T follicular helper cell (primary cell): ENCODE measurements at places on chromosomes 7 and 10.

DNA sequence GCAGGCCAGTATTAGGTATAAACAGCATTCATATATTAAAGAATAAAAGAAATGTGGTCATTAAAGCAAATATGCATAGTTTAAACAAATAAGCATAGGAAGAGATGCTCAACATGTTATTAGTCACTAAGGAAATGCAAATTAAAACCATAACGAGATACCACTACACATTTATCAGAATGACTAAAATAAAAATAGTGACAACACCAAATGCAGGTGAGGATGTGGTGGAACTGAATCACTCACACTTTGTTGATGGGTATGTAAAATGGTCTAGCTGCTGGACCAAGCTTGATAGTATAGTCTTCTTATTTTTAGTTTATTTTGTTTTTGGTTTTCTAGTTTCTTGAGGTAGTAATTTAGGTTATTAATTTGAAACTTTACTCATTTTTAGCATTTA, 242.9 kb downstream of the HGF start:
- DNase-seq: no peak

- DNase-seq: no peak
Observed at GRCh38 chr7:75656740-75657139, 82.0 kb downstream of the HIP1 start.

DNA sequence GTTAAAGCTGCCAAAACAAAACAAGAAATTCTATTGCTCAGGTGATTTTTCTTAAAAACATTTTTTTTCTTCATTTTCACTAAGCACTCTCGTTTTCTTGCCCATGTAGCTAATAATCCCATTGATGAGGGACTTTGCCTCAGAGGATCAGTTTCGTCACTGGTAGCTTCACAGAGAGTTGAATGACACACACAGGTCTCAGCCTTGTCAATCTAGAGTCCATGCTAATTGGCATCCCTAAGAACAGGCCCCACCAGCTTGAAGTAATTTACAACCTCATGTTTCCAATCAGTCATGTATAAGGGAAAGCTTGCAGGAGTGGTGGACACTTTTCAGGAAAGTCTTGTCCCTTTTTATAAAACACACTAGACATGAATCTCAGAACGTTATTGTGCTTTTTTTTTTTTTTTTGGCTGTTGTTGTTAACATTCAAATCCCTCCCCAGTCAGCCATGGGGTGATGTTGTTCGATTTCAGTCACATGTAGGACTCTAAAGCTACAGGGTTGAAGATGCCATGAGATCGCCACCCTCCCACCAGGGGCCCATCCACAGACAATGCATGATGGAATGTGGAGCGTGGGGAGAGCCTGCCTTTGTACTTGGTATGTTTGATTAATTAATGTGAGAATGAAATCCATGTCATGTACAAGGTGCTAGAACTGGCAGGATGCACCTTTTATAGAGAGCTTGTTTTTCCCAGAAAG, 232.4 kb upstream of the FZD8 start:
- no peak for DNase-seq

DNA sequence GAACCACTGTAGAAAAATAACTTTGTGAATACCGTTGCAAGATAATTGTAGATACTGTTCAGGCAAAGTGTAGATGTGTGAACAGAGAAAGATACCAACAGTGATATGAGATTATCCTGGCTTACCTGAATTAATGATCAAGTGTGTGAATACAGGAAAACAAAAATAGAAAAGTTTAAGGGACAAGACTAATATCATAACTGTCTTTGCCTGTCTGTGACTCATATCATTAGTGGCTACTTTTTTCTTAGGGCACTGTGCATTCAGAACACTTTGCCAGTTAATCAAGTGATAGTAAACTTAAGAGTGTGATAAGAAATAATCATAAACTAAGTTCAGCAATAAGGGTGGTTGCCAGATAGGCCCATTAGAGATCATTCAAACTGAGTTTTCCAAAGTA, 323.0 kb upstream of the LRGUK start:
- DNase-seq: no peak

DNA sequence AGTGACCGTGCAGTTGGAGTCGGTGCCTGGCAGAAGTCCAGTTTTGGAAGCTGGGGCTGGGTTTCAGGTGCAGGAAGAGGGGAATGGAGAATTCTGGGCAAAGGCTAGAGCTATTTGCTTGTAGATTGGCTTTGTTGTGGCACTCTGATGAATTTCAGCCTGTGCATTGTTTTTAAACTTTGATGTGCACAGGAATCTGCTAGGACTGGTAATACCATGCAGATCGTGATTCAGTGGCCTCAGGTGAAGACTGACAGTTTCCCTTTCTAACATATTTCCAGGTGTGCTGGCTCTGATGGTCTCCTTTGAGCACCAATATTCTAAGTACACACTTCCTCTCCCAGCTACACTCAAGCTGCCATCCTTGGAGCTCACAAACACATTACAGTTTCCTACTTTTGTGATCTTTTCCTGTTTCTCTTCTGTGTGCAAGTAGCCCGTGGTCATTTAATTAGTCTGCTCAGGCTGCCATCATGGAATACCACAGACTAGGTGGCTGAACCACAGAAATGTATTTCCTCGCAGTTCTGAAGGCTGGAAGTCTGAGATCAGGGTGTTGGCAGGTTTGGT, 55.6 kb downstream of the NOC3L start:
- no peak for DNase-seq

- no peak for DNase-seq
Observed at GRCh38 chr10:114262496-114262895, 23.4 kb downstream of the VWA2 start.

DNA sequence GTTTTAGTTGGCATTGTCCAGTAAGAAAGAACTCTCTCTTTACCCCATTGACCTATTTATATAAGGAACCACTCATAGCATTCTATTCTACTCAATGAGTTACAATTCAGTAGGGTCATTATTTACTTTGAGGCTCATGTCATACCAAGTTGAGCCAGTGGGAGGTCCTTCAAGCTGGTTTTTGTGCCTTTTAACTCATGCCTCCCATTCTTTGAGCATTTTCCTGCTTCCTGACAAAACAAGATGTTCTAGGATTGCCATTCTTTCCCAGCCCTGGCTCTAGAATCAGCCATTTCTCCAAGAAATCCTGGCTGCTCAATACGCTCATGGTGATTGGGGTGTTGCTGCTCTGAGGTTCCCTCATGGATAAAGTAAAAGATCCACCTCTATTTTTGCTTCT, 250.1 kb downstream of the ABCA13 start:
- DNase-seq: no peak

- no peak for DNase-seq
Observed at GRCh38 chr10:132195366-132196075, 8.8 kb downstream of the DPYSL4 start.

DNA sequence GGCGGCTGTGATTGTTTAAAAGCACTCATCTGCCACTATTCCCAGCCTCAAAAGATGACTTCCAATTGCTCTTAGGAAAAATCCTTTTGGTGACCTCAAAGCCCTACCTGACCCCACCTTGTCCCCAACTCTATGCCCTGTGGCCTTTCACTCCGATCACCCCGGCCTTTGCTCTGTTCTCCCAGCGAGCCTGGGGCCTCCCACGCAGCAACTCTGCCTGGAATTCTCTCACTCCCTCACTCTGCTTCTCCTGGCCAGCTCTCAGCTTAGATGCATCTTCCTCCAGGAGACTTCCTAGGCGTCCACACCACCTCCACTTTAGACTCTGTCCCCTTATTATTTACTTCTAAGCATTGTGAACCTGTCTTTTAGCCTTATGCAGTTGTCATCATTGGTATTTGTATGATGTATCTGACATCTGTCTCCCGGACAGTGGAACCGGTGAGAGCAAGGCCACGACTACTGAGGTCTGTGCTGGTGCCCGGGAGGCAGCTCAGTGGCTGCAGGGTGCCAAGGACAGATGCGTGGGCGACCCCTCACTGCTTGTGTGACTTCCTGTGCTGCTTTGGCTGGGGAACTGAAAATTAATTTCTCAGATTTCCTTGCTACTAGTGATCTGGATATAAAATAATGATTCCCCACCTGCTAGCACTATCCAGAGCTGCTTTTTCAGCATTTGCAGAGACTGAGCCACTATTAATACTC, 63.0 kb downstream of the PIP4K2A start:
- DNase-seq: no peak

DNA sequence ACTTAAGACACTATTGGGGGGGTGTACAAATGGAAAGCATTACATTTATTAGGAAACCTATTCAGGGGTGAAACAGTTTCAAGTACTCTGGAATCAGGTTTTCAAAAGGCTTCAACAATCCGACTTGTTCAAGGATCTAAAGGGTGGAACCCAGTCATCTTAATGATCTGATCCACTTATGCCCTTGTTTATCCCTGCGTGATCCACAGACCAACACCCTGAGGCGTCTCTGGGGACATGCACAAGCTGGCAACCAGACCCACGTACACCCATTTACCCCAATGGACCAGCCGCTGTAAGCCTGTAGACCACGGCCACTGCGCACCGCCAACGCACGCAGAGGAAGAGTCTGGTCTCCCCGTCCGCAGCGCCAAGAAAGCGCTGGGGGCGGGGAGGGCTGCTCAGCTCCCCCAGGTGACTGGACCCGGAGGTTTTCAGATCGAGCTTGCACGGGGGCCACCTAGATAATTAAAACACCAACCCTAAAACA, 13.4 kb downstream of the HNRNPF start:
- no peak for DNase-seq
